Sigmoid colon (tissue), 7 donors: ENCODE measurements at places on chromosomes 1 and 21. TPM values are rescaled to one million over a fixed set of nuclear protein-coding genes. Genes with fewer than 3 reads are reported as not detected.
A peak's percentile ranks its signal among the peaks of the same experiment; 100 is the strongest.

CFHR1 gene
- 0.22 TPM for polyA plus RNA-seq

TRNP1 gene
- polyA plus RNA-seq: 10.8 TPM

HHIPL2 gene
- polyA plus RNA-seq: not detected

UTS2 gene
- 7.2 TPM for polyA plus RNA-seq

LAPTM5 gene
- polyA plus RNA-seq: 219 TPM

SLC30A2 gene
- polyA plus RNA-seq: 0.92 TPM

SPRR3 gene
- not detected for polyA plus RNA-seq

AGO4 gene
- polyA plus RNA-seq: 4.8 TPM

MRPL55 gene
- 77.4 TPM for polyA plus RNA-seq

FMN2 gene
- polyA plus RNA-seq: 1.5 TPM

- H3K27ac ChIP-seq: no peak overlapping the region
- H3K27me3 ChIP-seq: no peaks in the 10 kb centered on the region
- H3K4me3 ChIP-seq: no peak overlapping the region
Measured at GRCh38 chr1:14848625-14849024, 250.1 kb downstream of the KAZN start.

DNA sequence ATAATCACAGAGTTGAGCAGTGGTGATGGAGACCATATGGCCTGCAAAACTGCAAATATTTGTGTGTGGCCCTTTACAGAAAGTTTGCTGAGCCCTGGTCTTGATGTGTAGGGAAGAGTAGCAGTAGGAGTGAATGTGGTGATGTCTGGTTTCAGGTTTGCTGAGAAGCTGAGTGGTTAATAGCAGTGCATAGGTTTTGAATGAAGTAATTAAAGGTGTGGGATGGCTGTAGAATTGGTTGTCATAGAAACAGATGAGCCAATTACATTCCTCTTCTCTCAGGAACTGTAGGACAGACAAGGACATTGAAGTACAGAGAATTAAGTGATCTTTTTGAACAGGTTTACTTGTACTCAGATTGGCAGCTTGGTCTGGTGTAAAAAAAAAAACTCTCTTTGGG, 37.4 kb downstream of the PRDM2 start:
- no peaks in the 10 kb centered on the region for H3K27me3 ChIP-seq
- no peak overlapping the region for H3K4me3 ChIP-seq
- H3K36me3 ChIP-seq: peaks cover 6% of the 10 kb centered on the region
- H3K4me1 ChIP-seq: no peaks in the 10 kb centered on the region

DNA sequence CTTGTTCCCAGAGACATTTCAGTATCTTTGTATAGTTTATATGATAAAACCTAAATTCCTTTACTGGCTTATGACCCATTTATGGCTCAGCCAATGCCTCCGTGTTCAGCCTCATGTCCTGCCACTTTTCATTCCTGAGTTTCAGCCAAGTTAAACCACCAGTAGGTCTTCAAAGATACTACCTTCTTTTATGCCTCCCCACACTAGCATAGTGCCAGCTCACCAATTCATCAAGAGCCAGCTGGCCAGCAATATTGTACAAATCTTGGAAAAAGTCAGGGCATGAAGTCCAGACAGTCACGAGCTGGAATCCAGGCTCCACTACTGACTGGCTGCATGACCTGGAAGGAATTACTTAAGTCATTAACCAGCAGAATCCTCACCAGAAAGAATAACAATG, 446.0 kb downstream of the GPATCH2 start:
- no peaks in the 10 kb centered on the region for H3K36me3 ChIP-seq
- no peak overlapping the region for H3K4me3 ChIP-seq
- H3K27ac ChIP-seq: no peak overlapping the region
- no peak for DNase-seq
- no peaks in the 10 kb centered on the region for H3K4me1 ChIP-seq

GRCh38 chr1:215777370-215777925, 210.3 kb downstream of the KCTD3 start:
- DNase-seq: no peak
- H3K27ac ChIP-seq: no peak overlapping the region
- no peaks in the 10 kb centered on the region for H3K4me1 ChIP-seq
- no peaks in the 10 kb centered on the region for H3K36me3 ChIP-seq
- no peaks in the 10 kb centered on the region for H3K27me3 ChIP-seq

GRCh38 chr1:26820784-26821269, 5.7 kb upstream of the ZDHHC18 start:
- H3K27ac ChIP-seq: no peak overlapping the region
- DNase-seq: no peak
- no peaks in the 10 kb centered on the region for H3K36me3 ChIP-seq
- peaks cover 4% of the 10 kb centered on the region for H3K4me1 ChIP-seq

DNA sequence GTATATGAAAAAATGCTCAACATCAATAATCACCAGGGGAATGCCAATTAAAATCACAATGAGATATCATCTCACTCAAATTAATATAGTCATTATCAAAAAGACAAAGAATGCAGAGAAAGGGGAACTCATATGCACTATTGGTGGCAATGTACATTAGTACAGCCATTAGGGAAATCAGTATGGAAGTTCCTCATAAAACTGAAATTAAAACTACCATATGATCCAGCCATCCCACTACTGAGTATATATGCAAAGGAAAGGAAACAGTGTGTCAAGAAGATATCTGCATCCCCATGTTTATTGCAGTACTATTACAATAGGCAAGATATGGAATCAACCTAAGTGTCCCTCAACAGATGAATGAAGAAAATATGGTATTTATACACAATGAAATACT, 32.1 kb upstream of the TEKT2 start:
- no peak overlapping the region for H3K27ac ChIP-seq
- H3K27me3 ChIP-seq: no peaks in the 10 kb centered on the region
- H3K4me1 ChIP-seq: no peaks in the 10 kb centered on the region
- no peaks in the 10 kb centered on the region for H3K36me3 ChIP-seq
- no peak for DNase-seq
- no peak overlapping the region for H3K4me3 ChIP-seq

- no peak overlapping the region for H3K27ac ChIP-seq
- H3K36me3 ChIP-seq: no peaks in the 10 kb centered on the region
- H3K27me3 ChIP-seq: no peaks in the 10 kb centered on the region
- no peak overlapping the region for H3K4me3 ChIP-seq
- DNase-seq: peak; percentile 54
Measured at GRCh38 chr1:27879374-27880082, 7.2 kb downstream of the THEMIS2 start.

GRCh38 chr1:197770243-197770642, 5.0 kb downstream of the DENND1B start:
- H3K4me3 ChIP-seq: no peak overlapping the region
- H3K27me3 ChIP-seq: no peaks in the 10 kb centered on the region
- no peaks in the 10 kb centered on the region for H3K36me3 ChIP-seq
- DNase-seq: no peak
- no peak overlapping the region for H3K27ac ChIP-seq

DNA sequence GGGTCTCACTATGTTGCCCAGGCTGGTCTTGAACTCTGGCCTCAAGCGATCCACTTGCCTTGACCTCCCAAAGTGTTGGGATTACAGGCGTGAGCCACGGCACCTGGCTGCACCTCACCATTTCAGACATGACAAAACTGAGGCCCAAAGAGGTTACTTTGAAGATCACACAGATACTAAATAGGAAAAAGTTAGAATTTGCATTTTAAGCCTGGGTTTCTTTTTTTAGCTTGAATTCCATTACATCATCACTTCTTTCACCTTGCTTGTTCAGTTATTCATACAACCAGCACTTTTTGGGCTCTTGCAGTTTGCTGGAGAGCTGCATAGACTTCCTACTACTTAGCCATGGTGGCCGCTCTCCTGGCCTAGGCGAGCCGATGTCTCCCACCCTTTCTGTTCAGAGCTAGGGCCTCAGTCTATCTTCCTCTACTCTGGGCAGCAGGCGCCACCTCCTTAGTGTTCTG, 16.3 kb upstream of the CD2 start:
- no peaks in the 10 kb centered on the region for H3K27me3 ChIP-seq
- no peak for DNase-seq
- no peaks in the 10 kb centered on the region for H3K4me1 ChIP-seq

- H3K27ac ChIP-seq: peak within 1 kb of the TSS; percentile 84
- no peaks in the 10 kb centered on the region for H3K27me3 ChIP-seq
- H3K36me3 ChIP-seq: no peaks in the 10 kb centered on the region
- DNase-seq: peak; percentile 87
- peaks cover 30% of the 10 kb centered on the region for H3K4me1 ChIP-seq
Measured at GRCh38 chr1:119711804-119712341, at the start of gene PHGDH. Gene PHGDH, plus strand, starts transcription at chr1:119711934. Its CDS starts 89 bp downstream, at chr1:119712023.

- H3K36me3 ChIP-seq: peaks cover 24% of the 10 kb centered on the region
- no peaks in the 10 kb centered on the region for H3K4me1 ChIP-seq
- DNase-seq: no peak
Measured at GRCh38 chr1:246726881-246727280, 2.7 kb downstream of the SCCPDH start.

- no peak for DNase-seq
- H3K27ac ChIP-seq: no peak overlapping the region
- H3K4me1 ChIP-seq: peaks cover 71% of the 10 kb centered on the region
- H3K4me3 ChIP-seq: no peak overlapping the region
- H3K36me3 ChIP-seq: no peaks in the 10 kb centered on the region
- no peaks in the 10 kb centered on the region for H3K27me3 ChIP-seq
Measured at GRCh38 chr1:204846546-204846945, 24.1 kb upstream of the NFASC start.

DNA sequence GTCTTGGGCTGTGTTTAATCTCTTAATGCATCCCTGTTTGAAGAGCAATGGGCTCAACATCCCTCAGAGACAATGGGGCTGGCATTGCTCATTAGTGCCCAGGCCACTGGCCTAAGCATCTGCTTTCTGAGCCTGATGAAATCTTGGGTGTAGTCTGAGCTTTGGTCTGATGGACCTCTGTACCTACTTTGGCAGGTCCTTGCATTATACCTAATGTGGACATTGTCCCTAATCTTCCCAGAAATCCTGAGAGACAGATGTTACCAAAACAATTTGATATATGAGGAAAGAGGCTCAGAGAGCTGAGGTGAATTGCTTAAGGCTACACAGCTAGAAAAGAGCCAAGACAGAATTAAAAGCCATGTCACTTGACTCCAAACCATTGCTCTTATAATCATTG, 95.0 kb downstream of the PTPRU start:
- no peak overlapping the region for H3K4me3 ChIP-seq
- H3K4me1 ChIP-seq: no peaks in the 10 kb centered on the region
- no peaks in the 10 kb centered on the region for H3K27me3 ChIP-seq
- DNase-seq: no peak
- no peaks in the 10 kb centered on the region for H3K36me3 ChIP-seq
- H3K27ac ChIP-seq: no peak overlapping the region

DNA sequence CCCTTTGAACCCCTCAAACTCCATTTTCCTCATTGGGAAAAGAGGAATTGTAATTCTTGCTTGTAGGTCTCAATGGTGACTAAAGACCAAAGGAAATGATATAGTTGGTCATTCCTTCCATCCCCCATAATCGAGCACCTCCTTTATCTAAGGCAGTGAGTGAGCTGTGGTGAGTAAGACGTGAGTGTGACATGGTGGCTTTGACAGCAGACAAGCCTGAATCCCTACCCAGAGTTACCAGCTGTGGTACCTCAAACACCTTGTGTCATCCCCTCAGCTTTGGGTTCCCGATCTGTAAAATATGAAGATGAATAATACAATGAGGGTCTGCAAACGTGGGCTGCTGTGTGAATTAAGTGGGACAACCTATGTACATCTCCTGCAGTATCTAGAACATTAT, 8.4 kb downstream of the TRAF5 start:
- no peak overlapping the region for H3K27ac ChIP-seq
- H3K4me3 ChIP-seq: no peak overlapping the region
- DNase-seq: no peak
- H3K36me3 ChIP-seq: no peaks in the 10 kb centered on the region
- no peaks in the 10 kb centered on the region for H3K27me3 ChIP-seq
- H3K4me1 ChIP-seq: peaks cover 89% of the 10 kb centered on the region
